ENCODE measurements at places on chromosomes 6 and 20.

DNA sequence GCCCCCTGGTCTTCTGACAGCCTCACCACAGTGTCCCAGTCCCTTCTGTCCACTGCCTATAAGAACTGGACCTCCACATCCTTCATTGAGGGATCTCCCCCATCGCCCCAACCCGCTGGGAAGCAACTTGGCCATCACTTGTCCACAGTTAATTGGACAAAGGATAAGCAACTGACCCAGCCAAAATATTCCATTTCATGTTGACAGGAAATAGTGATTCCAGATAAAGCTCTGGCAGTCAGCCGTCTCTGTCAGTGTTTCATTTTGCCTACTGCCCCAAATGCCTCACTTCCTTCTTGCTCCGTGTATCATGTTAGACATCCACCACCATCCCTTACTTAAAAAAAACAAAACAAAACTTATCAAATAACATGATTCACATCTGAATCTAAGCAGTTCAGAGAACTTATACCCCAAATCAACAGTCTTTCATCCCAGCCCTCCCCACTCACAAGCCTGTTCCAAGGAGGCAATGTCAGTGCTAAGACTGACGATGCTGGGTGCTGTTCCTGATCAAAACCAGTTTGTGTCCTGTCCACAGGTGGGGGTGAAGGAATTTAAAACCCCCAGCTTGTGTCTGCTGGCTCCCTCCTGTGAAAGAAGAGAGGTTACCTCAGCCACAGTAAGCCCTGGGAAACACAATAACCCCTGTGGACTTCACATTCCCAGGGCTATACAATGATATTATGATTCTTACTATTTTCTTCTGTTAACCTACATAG, 162.5 kb downstream of the WDR27 start:
- DNase-seq = no peak

DNA sequence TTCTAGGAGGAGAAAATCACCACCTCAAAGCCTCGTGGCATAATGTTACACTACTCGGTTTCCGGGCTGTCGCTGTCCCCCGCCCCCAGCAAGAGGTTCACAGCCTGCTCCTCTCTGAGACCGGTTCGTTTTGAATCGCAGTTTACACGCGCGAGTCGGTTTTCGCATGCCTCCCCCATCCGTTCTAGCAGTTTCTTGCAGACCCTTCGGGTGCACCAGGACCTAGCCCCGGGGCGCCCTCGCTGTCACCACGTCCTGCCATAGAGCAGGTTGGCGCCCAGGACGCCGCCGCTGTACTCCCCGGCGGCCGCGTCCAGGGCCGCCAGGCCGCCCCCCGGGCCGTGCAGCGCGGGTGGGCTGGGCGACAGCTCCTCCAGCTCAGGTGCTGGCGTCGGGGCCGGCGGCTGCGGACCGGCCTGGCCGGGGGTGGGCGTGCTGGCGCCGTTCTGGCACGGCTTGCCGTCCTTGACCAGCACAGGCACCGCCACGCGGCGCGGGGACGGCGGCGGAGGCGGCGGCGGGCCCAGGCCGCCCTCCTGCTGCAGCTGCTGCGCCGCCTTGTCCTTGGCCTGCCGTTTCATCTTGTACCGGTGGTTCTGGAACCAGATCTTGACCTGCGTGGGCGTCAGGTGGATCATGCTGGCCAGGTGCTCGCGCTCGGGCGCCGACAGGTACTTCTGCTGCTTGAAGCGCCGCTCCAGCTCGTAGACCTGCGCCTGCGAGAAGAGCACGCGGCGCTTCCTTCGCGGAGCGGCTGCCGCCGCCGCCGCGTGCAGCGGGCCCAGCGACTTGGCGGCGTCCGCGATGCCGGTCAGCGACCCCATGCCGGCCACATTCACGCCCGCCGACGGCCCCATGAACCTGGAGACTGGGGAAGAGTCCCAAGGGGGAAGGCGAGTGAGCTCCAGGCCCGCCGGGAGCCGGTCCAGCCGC, 1.4 kb downstream of the NKX2-4 start:
- no peak for DNase-seq

DNA sequence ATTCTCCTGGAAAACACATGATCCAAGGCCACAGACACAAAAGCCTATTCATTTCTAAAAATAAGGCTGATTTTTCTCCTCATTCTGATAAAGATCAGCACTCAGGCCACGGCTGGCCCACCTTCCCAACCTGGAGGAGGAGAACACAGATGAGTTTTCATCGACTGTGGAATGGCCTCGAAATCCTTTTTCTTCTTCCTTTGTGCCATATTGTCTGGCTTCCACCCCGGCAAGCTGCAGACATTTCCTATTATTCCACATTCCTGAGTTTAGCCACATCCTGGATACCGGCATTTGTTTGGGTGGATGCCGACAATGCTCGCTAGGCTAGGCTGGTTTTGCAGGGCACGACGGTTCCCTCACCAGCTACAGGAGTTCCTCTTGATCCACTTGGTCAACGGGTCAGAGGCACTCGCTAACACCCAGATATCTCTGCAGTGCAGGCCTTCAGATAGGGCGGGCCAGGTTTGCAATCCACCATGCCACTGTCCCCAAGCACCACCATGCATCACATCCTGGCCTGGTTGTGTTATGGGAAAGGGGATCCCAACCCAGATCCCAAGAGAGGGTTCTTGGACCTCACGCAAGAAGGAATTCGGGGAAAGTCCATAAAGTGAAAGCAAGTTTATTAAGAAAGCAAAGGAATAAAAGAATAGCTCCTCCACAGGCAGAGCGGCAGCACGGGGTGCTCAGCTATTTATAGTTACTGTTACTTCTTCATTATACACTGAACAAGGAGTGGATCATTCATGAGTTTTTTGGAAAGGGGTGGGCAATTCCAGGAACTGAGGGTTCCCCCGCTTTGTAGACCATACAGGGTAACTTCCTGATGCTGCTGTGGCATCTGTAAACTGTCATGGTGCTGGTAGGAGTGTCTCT, 4.2 kb upstream of the CTSZ start:
- no peak for DNase-seq

GRCh38 chr6:161105408-161105807, 113.8 kb downstream of the MAP3K4 start:
- no peak for DNase-seq

GRCh38 chr20:20205862-20206236, 153.5 kb downstream of the CFAP61 start:
- DNase-seq = no peak
